ENCODE measurements at places on chromosomes 12 and 14. TPM values are rescaled to one million over a fixed set of nuclear protein-coding genes. Genes with fewer than 3 reads are reported as not detected.
A peak's percentile ranks its signal among the peaks of the same experiment; 100 is the strongest.

DNA sequence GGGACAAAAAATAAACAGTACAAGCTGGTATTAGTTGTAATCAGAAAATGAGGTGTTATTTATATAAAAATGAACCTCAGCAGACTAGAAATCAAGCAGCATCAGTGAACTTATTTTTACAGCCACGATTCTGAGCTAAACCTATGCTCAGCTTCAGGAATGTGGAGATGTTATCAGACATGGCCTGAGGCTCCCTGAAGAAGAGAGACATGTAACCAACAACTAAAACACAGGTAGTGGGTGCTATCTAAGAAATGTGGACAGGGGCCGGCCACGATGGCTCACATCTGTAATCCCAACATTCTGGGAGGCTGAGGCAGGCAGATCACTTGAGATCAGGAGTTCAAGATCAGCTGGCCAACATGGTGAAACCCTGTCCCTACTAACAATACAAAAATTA lies 534.3 kb downstream of the VRK1 start:
- no peak for DNase-seq

DNA sequence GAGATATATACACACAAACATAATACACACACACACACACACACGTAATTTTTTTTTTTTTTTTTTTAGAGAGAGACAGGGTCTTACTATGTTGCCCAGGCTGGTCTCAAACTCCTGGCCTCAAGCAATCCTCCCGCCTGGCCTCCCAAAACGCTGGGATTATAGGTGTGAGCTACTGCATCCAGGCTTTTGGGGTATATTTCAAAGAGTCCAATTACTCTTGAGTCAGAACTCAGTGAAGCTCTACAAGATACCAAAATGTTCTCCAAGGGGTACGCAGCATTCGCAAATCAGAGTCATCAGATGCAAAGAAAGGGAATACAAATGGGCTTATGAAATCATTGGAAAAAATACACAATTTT lies 54.0 kb downstream of the PHLDA1 start:
- DNase-seq = no peak

Gene ETV6
- 5.0 TPM for polyA plus RNA-seq

- no peak for DNase-seq
These were observed 71.7 kb downstream of the TPH2 start for GRCh38 chr12:72010356-72010755.

- DNase-seq = no peak
These were observed 1.3 kb upstream of the ATP2A2 start for GRCh38 chr12:110279566-110280375.

GRCh38 chr14:81009346-81009745 lies 53.9 kb downstream of the TSHR start:
- no peak for DNase-seq

Gene REM2
- 0.46 TPM for polyA plus RNA-seq

Gene CCND2
- polyA plus RNA-seq = not detected

Gene VWF
- not detected for polyA plus RNA-seq

DNA sequence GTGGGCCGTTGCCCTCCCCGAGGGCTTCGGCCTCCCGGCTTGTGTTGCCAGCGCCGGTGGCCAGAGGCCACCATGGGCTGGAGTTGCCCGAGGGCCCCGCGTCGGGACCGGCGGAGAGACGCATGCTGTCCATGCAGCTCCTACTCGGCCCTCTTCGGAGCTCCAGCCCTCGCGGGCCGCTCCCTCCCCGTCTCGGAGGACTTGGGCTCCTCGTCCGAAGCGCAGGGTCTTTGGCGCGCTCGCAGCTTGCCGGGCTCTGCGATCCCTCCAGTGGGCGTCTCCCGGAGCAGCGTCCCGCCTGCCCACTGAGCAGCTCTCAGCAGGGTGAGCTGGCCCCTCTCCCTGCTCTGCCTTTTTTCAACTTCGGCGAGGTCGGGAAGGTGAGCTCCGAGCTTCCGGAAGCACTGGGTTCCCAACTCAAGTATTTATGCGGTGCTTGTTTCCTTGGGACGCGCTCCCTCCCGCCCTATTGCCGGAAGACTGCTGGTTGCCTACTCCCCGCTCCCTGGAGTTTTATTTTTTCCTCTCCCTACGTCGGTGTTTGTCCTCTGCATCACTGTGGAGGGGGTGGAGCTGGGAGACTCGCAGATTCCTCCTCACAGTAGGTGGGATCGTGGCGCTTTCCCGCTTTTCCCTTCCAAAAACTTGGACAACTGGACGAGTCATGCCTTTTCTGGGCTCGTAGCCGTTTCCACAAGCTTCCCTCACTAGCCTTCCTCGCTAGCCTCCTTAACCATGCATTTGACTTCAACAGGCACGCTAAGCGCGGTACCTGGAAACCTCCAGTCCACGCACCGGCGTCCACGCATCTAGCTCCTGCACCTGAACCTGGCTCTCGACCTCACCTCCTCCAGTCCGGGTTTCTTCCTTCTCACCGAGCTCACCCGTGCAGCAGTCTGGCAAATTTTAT lies at the start of gene AVPR1A:
Gene AVPR1A (minus strand): TSS at position 489 of the 910 bp plus-strand sequence. CDS start 365 bp downstream, at position 124.
- peak; percentile 17 for DNase-seq

Gene RPL10L
- not detected for polyA plus RNA-seq

Gene FOXA1
- 5.9 TPM for polyA plus RNA-seq

DNA sequence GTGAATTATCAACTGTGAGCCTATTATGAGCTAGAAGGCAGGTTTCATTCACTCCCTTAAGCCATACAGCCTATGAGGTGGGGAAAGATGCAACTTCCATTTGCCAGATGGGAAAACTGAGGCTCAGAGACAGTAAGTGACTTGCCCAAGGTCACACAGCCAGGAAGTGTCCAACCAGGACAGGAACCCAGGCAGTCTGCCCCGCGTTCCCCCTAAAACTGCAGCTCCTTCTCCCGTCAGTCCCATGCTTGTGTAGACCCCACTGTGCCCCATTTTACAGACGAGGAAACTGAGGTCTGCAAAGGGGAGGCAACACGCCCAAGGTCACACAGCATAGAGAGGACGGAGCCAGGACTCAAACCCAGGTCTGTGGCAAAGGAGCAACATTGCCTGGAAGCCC lies 50.6 kb downstream of the NCOR2 start:
- DNase-seq = no peak

DNA sequence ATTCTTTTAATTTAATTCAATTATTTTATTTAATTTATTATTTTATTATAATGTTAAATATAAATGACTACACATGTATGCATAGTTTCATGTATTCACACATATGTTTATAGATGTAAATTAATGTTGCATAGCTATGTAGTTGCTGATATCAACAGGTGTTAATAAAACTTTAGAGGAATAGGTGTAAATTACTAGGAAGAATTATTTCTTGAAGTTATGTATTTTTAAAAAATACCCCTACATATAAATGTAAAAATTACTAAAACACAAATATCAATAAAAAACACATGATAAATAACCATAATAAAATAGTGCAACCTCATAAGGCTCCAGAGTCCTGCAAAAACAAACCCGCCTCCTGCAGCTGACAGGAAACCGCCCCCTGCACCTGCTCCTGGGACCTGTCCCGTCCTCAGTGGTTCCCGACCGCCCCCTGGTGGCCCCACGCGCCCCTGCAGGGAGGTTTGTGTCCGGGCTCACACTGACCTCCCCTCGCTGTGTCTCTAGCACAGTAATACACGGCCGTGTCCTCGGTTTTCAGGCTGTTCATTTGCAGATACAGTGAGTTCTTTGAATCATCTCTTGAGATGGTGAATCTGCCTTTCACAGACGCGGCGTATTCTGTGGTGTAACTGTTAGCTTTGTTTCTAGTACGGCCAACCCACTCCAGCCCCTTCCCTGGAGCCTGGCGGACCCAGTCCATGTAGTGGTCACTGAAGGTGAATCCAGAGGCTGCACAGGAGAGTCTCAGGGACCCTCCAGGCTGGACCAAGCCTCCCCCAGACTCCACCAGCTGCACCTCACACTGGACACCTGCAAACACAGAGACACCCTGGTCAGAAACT lies 1264.0 kb downstream of the TMEM121 start:
- DNase-seq = peak; percentile 57

DNA sequence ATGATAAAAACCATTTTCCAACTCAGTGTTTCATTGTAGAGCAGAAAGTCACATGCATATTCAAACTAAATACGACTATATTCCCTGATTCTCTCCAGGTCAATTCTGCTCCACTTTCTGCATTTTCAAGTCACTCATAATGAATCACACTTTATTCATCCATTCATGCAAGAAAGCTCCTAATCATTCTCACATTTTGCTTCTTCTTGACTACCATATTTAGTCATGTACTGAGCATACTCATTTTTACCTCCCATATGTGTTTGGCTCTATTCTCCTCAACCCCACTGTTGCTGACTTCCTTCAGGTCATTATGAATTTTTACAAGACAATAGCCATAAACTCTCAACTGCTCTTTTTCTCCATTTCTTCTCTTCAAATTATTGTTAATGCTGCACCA lies 43.4 kb upstream of the PIK3C2G start:
- no peak for DNase-seq

- DNase-seq = no peak
These were observed 236.1 kb downstream of the ADGRD1 start for GRCh38 chr12:131189781-131190180.

DNA sequence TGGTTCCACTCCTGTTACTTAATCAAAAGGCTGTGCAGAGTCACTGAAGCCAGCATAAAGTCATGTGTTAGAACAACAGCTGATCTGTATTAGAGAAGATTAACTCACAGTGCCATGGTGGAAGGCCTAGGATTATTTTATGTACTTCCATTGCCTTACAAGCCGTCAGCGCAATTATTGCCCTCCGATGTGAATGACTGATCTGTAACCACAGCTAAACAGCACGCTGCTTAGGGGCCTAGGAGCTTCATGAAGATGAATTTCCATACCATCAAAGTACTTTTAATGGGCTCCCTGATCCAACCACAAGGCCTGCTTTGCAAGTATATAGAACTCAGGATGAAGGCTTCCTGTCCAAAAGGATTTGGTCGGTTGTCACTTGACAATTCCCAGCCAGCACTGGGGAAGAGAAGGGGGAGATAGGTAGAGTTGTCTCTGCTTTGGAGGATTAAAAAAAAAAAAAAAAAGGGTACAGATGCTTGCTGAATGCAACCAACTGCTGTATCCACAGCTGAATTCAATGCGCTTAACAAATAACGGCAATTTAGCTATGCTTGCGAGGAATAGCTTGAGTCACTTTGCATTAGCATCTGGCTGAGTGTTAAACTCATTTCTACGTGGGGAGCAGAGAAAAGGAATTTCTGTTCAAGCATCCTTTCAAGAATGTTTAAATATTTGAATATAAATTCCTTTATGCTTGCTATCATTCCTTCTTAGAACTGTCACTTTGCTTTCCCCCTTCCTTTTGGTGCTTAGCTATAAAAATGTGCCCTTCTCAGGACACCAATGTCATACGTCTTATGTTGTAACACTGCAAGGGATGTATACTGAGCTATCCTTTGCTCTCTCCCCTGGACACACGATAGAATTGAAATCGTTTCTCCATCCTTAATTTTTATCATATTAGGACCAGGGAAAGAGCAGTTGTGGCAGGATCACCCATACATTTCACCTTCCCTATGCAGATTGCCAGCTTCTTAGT lies 387.8 kb downstream of the SOX5 start:
- no peak for DNase-seq

DNA sequence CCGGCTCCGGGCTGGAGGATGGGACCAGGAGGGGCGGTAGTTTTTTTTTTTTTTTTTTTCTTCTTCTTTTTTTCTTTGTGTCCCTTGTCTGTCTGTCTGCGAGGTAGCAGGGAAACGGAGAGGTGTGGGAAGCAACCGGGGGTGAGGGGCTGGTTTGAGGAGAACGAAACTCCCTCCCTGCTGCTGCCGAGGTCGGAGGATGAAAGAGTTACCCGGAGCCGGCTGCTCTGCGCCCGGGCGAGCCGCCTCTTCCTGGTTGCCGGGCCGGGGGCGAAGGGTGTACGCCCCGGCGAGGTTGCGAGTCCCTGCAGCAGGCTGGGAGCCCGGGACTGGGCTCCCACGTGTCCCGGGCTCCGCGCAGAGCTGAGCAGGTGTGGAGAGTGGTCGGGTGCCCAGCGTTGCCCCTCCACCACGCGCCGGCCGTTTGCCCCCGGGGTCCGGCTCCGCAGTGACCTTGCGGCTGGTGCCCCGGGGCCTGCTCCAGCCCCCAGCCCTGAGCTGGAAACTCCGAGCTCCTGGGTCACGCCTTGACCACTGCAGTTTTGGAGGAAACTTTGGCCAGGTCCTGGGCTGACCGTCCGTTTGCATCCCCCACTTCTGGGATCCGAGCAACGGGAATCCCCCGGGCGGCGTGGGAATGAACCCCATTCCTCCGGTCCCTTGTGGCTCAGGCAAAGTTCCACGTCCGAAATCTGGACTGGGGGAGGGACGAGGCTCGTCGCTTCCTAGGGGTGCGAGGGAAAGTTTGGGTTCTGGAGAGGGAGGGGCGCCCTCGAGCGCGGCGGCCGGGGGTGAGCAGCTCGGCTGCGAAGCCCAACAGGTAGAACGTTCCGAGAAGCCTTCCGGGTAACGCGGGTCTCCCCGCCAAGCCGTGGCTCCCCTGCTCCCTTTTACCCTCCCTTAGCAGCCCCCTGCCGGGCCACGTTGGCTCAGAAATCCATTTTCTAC lies 1.3 kb downstream of the CHST11 start:
- peak; percentile 55 for DNase-seq

DNA sequence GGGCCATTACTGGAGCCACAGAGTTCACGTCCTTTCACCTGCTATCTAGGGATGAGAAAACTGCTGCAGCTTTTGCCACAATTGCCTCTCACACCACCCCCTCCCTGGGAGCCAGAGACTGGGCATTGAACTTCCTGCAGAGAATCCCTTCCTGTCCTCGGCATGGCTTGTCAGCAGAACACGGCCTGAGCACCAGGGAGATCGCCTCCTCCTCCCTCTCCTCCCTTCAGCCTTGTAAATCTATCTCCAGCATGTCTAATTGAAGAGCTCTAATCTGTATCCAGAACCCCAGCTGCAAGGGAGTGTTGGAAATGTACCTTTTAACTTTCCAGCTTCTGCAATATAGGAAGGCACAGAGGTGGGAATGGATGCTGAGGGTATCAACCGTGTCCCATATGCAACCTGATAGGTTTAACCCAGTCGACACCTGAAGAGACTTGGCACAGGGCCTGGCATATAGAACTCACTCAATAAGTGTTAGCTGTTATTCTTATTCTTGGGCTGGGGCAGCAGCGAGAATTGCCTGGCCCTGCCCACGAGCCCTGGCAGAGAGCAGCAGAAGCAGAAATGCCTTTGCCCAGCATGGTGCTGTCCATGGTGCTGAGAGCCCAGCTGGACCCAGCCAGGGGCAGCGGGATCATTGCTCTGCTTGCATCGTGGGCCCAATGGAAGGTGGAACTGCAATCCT lies 26.8 kb downstream of the TMEM63C start:
- peak; percentile 61 for DNase-seq

DNA sequence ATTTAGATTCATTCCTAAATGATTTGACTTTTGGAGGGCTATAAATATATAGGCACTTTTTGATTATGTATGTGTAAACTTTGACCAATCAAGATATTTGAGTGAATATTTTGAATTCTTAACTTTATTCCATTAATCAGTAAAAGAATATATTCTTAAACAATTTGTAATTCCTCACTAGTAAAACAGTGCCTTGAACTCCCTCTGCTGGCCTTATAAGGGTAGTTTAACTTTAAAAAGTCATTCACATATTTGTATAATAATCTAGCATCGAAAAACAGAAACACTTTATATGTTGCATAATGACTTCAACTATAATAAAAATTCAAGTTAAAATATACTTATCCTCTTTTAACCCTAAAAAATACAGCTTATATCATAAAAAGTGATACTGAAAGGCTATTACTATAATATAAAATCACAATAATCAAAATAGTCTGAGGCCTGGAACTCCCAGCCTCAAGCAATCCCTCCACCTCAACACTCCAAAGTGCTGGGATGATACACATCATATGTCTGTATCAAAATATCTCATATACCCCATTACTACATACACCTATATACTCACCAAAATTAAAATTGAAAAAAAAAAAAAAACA lies 31.2 kb downstream of the CCDC59 start:
- DNase-seq = peak; percentile 35

Data from A549 (cell line).